ENCODE measurements at places on chromosomes 2 and 18.

- peak; percentile 30 for DNase-seq
Measured at GRCh38 chr2:241620419-241620769, 16.6 kb downstream of the THAP4 start.

GRCh38 chr2:18630101-18630500 lies 40.7 kb upstream of the NT5C1B start:
- DNase-seq, result peak; percentile 82

- peak; percentile 53 for DNase-seq
Measured at GRCh38 chr2:190984595-190984994, 29.4 kb downstream of the STAT1 start.

DNA sequence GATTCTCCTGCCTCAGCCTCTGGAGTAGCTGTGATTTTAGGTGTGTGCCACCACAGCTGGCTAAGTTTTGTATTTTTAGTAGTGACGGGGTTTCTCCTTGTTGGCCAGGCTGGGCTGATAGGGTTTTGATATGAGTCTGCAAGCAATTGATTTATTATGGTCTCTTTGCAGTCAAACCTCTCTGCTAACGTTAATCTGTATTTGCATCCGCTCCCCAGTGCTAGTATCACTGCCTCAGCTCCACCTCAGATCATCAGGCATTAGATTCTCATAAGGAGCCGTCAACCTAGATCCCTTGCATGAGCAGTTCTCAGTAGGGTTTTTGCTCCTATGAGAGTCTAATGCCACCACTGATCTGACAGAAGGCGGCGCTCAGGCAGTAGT lies 19.0 kb downstream of the HAT1 start:
- no peak for DNase-seq

GRCh38 chr2:233663911-233664310 lies 7.8 kb upstream of the UGT1A9 start:
- peak; percentile 73 for DNase-seq

DNA sequence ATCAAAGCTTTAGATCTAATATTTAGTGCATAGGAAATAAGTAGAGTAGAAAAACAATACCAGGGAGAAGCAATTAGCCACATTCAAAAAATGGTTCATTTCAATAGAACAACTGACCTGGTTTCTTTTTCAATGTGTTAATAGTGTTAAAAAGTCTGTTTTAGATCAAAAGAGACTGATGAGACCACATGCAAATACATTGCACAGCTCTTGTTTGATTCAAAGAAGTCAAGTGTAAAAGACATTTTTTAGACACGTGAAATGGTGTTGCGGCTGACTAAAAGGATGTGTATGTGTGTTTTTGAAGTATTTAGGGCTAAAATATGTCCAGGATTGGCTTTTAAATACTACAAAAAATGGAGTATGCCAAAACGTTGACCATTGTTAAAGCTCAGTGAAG lies 1.2 kb upstream of the AOX1 start:
- DNase-seq, result no peak

DNA sequence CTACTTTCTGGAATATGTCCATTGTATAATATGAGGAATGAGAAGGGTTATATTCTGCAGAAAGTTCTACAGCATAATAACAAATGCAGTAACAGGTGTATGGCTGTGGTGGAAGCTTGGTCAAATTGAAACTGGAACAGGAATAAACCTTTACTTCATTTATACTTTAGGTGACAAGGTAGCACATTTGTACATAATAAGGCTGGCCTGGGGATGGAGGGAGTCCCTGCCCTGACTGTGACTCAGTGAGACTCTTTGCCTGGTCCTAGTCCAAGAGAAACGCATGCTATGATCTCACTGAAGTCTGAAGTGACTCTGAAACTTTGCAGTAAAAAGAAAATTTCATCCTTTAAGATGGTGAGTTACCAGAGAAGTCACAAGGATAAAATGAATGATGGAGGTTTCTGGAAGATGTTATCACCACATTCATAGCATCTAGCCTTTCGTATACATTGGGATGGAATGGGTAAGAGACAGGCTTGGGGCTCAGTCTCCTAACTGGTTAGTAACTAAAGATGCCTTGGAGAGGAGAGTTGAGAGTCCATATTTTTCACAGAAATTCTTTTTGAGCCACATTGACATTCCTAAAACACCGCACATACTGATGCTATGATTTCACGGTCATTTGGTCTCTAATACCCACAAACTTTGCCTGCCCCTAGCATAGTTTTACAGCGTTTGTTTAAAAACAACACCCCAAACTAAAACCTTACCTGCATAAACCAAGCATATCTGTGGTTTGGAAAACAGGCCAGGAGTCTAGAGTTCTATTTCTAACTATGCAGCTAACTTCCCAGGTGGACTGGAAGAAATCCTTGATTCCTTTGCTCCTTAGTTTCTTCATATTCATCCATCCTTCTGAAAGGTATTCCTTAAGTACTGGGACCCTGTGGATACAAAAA lies 42.4 kb upstream of the NABP1 start:
- DNase-seq, result peak; percentile 95

GRCh38 chr2:104378853-104379374 lies 475.0 kb upstream of the POU3F3 start:
- DNase-seq, result no peak

DNA sequence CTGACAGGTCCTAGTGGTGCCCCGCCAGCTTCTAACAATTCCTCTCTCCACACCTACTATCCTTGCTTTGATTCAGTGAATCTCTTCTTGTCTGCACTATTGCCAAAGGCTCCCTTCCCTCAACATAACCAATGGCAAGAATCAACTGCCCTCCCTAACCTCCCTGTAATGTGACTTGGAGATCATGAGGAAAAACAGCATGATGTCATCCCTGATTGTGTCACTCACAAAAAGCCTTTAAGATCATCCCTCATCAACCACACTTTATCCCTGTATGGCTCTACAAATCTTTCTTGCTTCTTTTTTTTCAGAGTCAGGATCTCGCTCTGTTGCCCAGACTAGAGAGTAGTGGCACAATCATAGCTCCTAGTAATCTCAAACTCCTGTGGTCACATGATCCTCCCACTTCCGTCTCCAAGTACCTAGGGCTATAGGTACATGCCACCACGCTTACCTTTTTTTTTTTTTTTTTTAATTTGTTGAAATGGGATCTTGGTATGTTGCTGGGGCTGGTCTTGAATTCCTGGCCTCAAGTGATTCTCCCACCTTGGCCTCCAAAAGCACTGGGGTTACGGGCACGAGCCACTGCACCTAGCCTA lies 19.7 kb downstream of the SAP130 start:
- no peak for DNase-seq

DNA sequence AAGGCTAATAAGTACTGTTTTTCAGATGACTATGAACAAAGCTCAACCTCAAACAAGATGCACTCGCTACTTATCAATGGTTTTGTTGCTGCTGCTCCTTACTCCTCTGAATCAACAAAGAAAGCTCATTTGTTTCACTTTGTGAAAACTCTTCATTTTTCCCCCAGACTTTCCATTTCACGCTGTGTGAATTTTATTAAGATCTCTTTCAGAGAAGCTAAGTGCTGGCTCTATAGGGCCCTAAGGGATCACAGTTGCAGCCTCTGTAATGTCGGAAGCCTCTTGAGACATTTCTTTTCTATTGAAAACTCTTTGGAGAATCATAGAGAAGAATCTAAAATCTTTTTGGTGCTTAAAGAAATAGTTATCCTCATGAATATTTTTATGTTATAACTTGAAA lies 209.8 kb downstream of the CD226 start:
- no peak for DNase-seq

DNA sequence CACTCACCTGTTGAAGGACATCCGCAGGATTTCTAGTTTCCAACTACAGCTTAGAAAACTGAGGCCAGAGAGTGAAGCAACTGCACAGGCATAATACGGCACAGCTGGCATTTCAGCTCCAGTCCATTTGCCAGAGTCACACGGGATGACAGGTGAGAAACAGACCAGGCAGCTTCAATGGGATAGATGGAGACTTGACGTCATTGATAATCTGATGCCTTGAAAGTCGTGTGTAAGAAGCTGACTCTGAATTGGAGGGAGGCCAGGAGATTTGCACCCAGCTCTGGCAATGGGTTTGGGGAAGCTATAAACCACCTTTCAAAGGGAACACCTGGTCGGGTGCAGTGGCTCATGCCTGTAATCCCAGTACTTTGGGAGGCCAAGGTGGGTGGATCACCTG lies 12.4 kb upstream of the DNMT3A start:
- no peak for DNase-seq

DNA sequence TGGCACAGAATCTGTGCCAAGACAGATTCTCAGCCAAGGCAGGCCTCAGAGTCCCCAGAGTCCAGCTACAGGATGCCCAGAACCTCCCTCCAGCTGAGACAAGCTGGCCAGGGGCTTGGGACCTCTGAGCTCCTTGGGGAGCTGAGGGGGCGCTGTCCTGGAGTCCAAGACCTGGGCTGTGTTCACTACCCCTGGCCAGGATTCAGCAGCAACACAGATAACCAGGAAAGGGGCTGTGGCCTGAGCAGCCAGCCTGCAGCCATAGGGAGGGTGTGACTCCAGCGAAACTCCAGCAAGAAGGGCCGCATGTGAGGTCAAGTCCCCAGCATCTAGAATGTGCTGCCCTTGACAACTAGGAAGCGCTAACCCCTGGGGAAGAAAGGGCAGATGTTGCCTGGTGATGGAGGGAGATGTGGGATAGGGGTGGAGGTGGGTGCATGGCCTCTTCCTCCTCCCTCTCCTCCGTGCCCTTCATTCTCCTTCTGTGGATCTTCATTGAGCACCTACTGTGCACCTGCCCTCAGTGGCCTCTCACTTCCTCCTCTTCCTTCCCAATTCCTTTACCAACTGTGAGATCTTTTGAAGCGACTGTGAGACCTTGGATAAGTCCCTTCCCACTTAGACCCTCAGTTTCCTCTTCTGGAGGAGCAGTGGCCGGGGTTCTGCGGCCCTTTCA lies 7.7 kb upstream of the ARID5A start:
- no peak for DNase-seq

GRCh38 chr18:33944493-33944892 lies 280.2 kb downstream of the NOL4 start:
- DNase-seq, result no peak

GRCh38 chr2:238518172-238518820 lies 91.6 kb downstream of the ASB1 start:
- peak; percentile 95 for DNase-seq

DNA sequence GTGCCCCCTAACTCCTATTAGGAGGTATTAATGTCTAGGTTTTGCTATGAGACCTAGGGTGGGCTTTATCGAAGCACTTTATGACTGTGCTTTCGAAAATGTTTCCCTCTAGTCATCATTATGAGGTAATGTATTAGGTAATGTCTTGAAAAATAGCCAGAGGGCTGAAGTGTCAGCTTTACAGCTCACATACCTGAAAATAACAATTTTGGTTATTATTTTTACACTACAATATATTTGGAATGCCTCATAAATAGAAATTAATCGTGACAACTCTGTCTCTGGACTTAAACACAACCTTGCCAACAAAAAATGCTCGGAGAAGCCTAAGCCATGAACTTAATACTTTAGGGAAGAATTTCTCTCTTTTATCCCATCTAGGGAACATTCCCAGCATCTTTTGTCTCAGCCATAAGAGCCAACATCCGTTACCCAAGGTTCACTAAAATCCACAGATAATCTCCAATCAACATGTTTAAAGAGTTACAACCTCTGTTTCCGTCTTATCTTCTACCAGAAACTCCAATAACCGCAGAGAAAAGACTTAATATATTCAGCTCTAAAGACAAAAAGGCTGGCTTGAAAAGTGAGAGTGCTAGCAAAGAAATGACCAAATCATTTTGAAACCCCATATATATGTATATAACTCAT lies 130.9 kb upstream of the RND3 start:
- no peak for DNase-seq

DNA sequence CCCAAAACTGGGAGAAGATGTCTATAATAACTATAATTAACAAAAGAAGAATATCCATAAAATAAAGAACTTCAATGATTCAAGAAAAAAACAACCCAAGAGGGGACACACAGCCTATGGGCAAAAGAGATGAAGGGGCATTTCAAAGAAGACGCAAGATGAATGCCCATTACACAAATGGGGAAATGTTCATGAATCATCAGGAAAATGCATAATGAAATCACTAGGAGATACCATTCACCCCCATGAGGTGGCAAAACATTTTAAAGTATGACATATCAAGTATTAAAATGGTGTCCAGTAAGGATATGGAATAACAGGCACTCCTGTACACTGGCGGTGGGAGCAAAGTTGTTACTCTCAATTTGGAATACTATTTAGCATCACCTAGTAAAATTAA lies 183.3 kb downstream of the TXNL1 start:
- no peak for DNase-seq

GRCh38 chr2:54613794-54614257 lies 109.6 kb upstream of the EML6 start:
- DNase-seq, result peak; percentile 52

DNA sequence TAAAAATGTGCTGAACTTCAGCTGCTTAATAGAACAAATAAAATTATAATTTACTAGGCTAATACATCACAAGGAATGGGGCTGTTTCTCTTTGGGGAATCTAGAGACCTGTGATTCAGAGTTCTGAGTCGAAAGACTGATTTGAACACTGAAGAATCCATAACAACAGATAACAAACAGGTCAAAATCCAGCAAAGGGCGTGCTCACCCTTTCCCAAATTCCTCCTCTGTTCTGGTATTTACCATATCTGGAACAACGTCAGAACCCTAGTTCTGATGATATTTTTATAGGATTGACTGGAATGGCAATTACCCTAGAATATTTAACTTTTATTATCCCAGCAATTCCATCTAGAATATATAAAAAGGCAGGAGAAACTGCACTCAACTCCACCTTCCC lies 66.0 kb upstream of the ITGA6 start:
- DNase-seq, result peak; percentile 52

- DNase-seq, result peak; percentile 88
Measured at GRCh38 chr2:160241251-160242137, 41.4 kb upstream of the ITGB6 start.

DNA sequence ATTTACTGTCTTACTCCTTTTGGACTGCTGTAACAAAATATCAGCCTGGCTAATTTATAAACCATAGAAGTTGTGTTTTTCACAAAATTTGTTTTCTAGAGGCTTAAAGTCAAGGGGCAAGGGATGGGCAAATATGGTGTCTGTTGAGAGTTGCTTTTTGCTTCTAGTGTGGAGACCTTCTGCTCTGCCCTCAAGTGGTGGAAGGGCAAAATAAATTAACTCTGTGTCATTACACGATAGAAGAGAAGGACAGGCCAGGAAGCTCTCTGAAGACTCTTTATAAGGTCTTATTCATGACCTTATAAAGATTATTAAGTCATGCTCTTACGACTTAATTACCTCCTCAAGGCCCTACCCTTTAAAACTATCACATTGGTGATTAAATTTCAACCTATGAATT lies 181.2 kb upstream of the LRATD1 start:
- no peak for DNase-seq

DNA sequence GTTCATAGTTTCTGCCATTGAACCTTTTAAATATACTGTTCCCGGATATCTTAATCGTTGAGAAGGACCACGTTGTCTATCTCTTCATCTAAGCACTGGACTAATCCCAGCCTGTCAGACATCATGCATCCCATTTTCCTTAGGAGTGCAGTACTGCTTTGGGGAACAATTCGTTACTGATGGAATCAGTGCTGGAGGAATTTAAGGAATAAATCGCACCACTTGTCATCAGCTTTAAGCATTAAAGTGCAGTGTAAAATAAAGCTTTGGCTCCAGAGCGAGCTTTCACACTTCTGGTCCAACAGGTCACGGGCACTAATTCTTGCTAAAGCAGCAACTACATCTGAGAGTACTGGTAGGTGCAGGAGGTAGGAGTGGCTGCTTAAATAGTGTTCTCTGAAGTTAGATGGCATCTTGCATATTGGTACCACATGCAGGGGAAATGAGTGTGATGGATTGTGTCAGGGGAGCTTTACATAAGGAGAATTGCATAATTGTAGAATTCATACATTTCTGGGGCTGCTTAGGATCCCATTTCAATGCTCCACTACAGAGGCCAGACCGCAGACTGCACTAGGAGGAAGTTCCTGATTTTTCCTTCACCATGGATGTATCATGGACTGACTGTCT lies 105.7 kb upstream of the RASGRP3 start:
- DNase-seq, result no peak
